NCI-H1417 treated with DMSO at 0.1 percent for 48 hours (cell line): ENCODE measurements at places on chromosomes 7 and 10.

GRCh38 chr10:129108378-129108777 lies 358.7 kb upstream of the MGMT start:
- no peak for DNase-seq

DNA sequence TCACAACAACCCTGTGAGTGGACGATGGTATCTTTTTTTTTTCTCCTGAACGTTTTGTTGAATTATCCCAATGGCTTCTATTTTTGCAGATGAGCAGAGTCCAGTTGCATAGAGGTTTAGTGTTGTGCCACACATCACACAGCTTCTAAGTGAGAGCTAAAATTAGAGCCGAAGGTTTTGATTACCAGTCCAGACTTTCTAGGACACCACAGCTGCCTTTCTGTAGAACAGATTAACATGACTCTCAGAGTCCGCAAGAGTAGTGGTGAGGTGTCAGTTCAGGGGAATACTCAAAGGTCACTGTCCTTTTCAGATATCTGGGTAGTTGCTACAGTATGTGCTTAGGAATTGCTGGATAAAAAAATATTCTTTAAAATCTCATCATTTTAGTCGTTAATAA lies 13.8 kb downstream of the SGPL1 start:
- no peak for DNase-seq

DNA sequence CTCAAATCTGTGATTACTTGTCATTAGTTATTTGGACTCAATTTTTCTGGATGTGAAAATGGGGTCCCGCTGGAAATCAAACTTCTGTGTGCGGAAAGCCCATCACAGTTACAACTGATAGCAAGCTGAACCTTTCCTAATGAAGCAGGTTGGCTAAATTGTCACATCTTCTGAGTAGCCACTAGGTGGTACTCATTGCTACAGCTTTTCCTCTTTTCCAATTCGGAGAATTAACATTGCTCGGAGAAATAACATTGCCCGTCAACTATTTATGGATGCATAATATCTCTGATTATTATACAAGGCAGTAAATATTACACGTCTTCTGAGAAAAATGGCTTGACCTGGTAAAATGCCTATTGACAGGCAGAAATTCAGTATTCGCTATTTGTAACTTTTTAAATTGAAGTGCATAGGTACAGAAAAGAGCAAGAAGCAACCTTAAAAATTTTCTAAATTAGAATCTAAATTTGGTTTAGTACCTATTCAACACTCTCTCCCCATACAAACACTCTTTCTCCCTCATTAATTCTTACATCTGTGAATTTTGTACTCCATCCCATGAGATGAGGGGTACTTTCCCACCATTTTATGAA lies 17.3 kb upstream of the BLOC1S2 start:
- DNase-seq, result no peak

DNA sequence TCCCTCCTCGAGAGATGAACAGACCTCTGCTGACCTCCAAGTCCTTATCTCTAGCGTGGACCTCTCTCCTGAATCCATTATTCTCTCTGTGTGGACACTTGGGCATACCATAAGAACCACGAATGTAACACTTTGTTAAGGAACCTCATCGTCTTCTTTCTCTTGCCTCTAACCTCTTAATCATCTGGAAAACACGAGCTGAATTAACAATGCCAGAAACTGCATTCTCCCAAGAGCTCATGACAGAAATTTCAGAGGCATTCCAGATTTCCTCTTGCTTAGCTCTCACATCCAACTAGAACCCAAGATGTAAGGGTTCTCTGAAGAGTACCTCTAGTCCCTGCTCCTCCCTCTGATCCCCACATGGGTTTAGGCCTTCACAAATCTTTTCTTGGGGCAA lies 101.5 kb downstream of the TRIL start:
- DNase-seq, result no peak

- DNase-seq, result no peak
Observed at GRCh38 chr7:91103363-91103762, 160.9 kb upstream of the FZD1 start.

GRCh38 chr7:115559877-115560276 lies 470.7 kb downstream of the TFEC start:
- DNase-seq, result no peak

GRCh38 chr7:111282626-111283025 lies 191.7 kb downstream of the LRRN3 start:
- DNase-seq, result no peak

DNA sequence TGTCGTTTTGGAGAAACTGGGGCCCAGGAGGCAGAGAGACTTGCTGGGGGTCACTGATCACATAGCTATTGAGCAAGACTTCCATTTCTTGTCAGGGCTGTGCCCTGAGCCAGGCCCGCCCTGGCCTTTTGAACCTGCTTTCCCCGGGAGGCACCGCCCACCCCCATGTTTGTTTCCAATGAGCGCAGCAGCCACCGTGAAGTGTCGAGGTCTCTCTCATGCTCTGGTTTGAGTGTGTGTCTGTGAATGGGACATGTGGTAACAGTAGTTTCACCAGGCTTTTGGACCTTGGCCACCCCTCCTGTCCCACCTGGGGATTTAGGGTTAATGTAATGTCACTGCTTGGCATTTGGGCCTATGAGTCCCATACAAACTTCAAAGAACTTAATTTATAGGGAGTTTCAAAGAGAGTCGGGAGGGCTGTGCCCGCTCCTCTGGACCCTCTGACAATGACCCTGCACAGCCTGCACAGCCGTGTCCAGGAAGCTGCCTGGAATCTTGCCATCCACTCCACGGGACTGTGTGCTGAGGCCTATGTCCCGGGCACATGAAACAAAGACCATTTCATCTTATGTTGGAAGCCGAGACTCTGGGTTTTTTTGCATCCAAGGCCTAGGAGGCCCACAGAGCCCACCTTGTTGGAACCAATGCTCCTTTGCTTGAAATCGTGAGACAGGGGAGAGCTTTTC lies 6.3 kb downstream of the PRF1 start:
- no peak for DNase-seq

DNA sequence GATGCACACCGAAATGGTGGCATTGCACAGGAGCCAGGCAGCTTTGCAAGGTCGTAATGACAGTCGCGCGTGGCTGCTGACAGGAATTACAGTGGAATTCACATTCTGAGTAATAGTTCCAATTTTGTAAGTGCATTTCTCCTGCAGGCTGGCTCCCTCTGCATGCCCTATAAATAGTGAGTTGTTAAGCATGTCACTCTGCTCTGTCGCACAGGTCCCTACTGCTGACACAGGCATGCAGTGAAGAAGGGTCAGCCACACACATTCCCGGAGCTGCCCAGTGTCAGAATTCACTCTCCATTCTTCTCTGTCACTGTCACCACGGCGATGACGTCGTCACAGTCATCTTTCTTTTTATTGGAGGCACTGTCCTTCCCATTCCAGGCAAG lies 49.2 kb upstream of the SHH start:
- DNase-seq, result no peak

- DNase-seq, result no peak
Observed at GRCh38 chr10:87860816-87861403, 2.4 kb downstream of the KLLN start.

GRCh38 chr7:140239653-140239935 lies 62.8 kb upstream of the KDM7A start:
- no peak for DNase-seq

DNA sequence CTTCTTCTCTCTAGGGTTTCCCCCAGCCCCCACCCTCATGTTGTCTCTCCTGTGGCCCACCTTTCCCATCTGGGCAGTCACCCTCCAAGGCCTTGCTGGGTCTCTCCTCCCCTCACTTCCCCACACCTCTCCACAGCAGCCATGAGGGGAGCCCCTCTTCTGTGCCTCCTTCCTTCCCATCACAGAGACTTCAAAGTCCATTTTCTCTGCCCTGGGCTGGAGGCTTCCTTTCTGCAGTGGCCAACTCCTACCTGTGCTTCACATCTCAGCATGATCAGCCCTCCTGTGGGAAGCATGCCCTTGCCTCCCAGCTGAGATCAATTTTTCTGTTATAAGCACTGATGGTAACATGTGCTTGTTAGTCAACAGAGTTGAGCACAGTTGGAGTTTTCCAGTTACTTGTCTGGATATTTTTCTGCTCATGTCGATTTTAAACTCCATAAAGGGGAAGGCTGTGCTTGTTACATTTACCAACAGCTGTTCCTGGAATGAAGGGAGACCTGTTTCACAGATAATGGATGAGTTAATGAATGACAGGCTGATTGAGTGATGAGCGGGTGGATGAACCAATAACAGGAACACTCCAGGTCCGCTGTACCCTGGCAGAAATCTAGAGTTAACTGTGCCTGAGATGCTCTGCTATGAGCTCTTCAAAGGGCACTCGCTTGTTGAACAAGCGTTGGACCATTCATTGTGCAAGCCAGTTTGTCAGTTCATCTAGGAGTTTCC lies 71.4 kb upstream of the PRSS58 start:
- DNase-seq, result no peak

- DNase-seq, result no peak
Observed at GRCh38 chr7:19009936-19010280, 107.5 kb downstream of the TWIST1 start.

DNA sequence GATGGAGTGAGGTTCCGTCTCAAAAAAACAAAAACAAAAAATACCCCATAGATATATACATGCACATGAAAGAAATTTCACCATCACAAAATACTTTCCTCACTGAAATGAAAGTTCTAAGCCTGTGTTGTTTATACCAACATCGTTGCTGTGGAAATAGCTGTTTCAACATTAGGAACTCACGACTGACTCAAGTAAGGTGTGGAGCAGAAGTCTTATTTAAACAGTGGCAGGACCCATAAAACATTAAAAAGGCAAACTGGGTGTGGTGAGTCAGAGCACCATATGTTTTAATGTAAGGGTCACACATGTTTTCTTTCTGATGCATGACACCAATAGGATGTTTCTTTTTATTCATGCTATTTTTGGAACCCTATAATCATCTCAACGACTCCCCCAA lies 48.3 kb downstream of the BAIAP2L1 start:
- peak; percentile 2 for DNase-seq

- no peak for DNase-seq
Observed at GRCh38 chr10:118594392-118595063, 920 bp downstream of the PRLHR start.

GRCh38 chr10:97238855-97239254 lies 53.1 kb upstream of the SLIT1 start:
- no peak for DNase-seq

DNA sequence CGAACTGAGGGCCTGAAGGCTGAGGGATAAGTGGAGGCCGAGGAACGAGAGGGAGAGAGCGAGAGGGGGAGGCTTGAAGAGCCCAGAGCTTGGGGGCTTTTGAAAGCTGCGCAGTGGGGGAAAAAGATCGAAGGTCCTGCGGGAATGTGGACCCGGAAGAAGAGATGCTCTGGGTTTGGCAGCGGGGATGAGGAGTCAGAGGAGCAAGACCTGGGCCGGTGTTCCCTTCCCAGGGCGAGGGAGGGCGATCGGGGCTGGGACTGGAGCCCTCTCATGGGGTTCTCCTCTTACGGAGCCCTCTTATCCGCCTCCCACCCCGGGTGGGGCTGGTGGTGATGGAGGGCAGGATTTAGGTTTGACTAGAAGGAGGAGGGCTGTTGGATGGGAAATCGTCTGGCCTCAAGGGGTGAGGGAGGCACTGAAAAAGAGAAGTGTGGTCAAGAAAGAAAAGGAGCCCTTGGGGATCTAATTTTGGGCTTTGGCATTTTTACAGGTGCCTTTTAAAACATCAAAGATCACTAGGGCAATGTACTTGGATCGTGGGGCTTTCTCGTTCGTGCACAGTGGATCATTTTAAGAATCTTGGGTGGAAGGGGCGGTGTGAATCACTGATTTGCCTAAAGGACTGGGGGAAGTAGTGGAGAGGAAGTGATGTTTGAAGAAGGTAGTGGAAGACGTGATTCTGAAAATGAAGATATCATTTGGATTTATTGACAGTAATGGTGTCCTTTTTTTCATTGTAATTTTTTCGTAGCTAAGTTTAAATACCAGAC lies 637 bp downstream of the SAMD8 start:
- DNase-seq, result peak; percentile 1
